ENCODE measurements at places on chromosomes 7 and 10. TPM values are rescaled to one million over a fixed set of nuclear protein-coding genes. Genes with fewer than 3 reads are reported as not detected.

The NAMPT gene
- total RNA-seq: 89.7 TPM

The AOAH gene
- 44.5 TPM for total RNA-seq

The CALCR gene
- total RNA-seq: not detected

The NEURL1 gene
- total RNA-seq: 2.5 TPM

The TCAF2 gene
- total RNA-seq: 24.6 TPM

The TMEM184A gene
- total RNA-seq: not detected

The AKR1C8 gene
- 0.14 TPM for total RNA-seq

The ST7 gene
- 7.2 TPM for total RNA-seq

The GIMAP2 gene
- total RNA-seq: 80.0 TPM

The HOXA13 gene
- not detected for total RNA-seq

All from activated CD8-positive, alpha-beta memory T cell treated with anti-CD3 and anti-CD28 coated beads, Interleukin-2, amount 10 ng/mL, durations not matched to agents 7 days and 5 days (primary cell).